ENCODE measurements at places on chromosomes 3 and 15.

DNA sequence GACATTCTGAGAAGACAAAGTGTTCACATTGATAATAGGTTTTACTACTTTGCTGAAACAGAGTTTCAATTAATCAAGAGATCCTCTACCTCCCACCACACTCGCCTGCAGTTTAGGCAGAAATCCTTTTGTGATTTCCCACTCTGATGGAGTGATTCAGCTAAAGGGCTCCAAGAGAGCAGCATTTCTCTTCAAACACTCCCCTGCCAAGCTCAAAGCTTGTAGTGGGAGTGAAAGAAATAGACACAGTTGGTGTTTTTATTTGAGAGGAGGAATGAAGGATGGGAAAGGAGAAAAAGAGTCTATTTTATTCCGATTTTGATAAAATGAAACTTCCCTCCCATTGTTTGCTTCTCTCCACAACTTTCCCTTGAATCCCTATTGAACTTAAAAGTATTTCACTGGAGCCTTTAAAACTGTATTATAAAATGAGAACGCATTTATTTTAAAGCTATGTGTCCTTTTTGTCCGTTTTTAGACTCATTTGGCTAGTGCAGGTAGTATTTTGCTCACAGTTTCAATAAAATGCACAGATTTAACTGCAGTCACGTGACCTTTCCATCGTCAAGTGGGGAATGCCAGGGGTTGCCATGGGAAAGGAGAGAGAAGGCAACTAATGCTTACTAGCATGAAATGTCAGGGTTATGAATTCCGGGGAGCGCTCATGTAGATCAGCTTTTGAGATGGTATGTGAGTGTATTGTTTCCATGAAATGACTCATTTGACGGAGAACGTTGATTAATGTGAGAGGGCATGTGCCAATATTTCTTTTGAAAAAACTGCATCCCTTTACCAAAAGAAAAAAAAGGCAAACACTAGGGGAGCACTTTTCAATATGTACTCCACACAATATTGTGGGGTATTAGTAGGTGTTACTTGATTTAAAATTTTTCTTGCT lies 7.7 kb upstream of the OSBPL11 start:
- DNase-seq, result no peak

DNA sequence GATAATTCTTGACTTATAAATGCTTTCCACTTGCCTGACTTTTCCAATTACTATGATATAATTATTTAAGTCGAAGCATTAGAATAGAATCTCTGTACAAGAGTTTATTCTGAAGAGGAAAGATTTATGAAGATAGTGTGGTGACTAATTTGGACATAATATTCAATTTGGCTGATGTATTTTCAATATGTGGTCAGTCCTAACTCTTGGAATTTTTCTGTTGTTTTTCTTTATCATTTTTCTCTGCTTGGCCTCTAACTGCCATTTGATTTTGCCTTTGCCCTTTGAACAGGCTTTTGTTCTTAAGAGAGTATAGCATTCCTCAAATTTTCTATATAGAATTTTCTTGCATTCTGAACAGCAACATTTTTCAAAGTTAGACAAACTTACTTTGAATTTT lies 2.6 kb upstream of the MDFIC2 start:
- no peak for DNase-seq

GRCh38 chr3:42562047-42562907 lies 19.5 kb downstream of the SEC22C start:
- DNase-seq, result no peak

DNA sequence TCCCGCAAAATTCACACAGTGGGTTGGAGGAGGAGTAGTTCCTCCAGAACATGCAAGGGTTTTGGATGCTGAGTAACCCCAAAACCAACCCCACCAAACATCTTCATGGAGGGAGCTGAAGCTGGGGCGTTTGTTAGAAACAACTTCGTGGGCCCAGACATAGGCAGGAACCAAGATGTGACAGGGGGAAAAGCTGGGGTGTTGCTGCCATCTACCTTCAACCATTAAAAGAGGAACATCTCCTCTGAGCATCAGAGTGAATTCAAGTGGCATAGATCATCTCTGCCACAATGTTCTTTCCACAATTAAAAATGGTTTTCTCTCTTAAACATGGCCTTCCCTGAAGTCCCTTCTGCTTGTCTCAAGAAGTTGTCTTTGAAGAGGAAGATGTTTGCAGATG lies 20.5 kb downstream of the SIDT1 start:
- DNase-seq, result no peak

GRCh38 chr3:53581671-53582070 lies 87.3 kb downstream of the CACNA1D start:
- DNase-seq, result no peak

DNA sequence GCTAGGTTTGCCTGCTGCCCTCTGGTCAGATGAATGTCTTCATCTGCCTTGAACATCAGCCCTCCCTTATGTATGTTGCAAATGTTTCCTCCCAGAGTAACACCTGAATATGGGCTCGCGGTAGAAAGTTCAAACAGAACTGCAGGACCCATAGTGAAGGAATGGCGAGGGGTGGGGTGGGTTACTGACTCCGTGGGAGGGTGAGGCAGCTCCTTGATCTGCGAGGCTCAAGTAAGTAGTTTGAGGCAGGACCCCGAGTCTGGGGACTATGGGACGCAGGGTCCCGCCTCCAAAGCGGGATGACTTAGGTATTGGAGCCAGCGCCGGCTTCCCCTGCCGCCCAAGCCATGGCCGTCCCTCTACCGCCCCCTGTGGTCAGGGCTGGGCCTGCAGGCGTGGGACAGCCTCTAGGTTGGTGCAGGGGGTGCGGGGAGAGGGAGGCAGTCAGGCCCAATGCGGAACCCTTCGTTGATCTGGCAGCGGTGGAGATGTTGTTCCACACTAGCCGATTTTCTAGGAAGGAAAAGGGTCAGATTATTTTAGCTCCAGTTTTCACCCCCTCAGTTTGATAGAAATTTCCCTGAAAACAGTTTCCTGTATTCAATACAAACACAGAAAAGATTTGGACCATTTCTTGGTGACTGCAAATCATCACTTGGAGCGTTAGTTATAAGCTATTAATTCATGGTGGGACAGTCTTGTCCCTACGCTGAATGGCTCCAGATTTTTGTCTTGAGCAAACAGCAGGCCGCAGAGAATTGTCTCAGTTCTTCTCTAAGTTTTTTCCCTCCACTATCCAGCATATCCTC lies 72.3 kb downstream of the CORO2B start:
- DNase-seq, result no peak

DNA sequence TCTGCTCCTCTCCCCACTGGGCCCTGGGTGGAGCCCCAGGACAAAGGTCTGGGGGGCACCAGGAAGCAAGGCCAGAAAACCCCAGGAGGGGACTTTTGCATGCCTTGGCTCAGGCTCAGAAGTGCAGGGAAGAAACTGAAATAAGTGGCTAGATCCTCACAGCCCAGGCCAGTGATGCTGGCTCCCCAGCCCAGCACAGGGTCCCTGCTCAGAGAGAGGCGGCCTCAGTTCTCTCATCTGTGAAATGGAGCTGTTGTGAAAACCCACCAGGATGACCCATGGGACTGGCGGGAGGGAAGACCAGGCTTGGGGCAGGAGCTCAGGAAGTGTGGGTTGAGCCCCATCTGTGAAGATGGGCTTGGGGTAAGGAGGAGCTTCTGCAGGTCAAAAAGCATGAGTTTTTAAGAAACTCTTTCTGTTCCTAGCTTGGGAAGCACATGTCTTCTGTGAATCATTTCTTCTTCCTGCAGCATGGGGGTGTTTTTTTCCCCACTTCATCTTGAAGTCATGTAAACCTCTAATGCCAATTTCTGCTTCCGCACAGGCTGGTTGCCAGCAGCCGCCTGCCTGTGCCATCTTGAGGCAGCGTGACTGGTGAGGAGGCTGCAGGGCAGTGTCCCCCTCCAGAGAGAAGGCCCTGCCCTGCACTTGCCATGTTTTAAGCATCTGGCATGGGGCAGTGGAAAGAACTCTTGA lies 118.6 kb downstream of the SMAD6 start:
- no peak for DNase-seq

DNA sequence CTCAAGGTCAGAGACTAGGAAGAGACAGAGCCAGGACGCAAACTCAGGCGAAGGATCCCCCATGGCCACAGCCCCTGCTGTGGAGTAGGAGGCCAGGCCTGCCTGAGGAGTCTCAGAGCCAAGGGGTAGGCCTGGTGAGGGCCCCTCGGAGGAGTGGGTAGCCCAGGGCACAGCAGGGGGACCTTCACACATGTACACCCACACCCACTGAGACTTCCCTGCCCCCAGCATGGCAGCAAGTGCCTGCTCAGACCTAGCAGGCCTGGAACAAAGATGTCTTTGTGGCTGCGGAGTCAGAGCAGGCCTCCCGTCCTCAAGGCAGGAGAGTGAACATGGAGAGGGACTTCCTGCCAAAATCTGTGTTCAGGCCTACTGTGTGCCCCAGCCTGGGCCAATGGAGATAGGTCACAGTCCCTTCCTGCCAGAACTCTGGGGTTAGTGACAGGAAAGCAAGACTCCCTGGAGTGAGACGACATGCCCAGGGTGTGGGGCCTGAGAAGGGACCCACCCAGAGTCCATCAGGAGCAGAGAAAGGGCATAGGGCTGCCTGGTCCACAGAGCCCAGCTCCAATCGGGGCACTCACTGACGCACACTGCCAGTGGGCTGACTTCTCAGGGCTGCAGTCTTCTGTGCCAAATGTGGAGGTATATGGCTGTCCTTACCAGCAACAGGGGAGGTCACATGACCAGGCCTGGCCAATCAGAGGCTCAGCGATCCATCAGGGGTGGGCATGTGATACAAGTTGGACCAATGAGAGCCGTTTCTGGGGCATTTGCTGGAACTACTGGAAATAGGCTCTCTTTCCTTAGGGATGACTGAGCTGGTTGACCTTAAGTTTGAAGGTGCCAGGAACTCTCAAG lies 2.3 kb downstream of the GRIP2 start:
- DNase-seq, result no peak

GRCh38 chr15:76011627-76012551 lies at the start of gene NRG4:
NRG4 (minus strand) TSS chr15:76012424; CDS start chr15:76011230, 1,194 bp downstream.
- DNase-seq, result no peak

DNA sequence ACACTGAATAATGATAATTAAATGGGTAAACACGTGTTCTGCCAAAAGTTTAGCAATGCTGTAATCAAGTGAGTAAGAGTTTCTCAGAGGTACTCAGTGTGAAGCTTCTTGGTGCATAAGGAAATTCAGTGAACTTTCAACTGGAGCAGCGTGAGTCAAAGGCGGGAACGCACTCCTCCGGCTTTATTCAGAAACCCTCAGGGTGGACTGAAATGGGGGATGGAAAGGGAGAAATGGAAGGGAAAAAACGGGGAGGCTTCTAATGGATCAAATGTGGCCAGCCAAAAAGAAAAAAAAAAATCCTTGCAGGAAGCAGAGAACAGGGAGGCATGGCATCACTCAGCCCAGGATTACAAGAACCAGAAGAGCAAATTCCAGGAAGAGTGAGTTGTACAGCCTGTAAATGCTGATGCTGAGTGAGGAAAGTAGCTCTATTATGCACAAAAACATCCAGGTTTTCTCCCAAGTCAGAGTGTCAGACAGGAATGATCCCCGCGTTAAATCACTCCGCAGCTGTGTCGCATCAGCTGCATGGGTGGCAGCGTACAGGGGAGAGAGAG lies 85.3 kb downstream of the ASB7 start:
- DNase-seq, result no peak

DNA sequence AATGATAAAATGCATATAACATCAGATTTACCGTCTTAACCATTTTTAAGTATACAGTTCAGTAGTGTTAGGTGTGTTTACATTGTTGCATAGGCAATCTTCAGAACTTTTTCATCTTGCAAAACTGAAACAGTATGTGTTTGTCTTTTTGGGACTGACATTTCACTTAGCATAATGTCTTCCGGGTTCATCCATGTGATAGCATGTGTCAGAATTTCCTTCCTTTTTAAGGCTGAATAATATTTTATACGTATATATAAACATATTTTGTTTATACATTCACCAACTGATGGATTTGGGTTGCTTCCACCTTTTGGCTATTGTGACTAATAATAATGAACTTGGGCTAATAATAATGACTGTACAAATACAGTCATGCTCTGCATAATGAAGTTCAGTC lies 3.0 kb downstream of the PARP15 start:
- DNase-seq, result no peak

DNA sequence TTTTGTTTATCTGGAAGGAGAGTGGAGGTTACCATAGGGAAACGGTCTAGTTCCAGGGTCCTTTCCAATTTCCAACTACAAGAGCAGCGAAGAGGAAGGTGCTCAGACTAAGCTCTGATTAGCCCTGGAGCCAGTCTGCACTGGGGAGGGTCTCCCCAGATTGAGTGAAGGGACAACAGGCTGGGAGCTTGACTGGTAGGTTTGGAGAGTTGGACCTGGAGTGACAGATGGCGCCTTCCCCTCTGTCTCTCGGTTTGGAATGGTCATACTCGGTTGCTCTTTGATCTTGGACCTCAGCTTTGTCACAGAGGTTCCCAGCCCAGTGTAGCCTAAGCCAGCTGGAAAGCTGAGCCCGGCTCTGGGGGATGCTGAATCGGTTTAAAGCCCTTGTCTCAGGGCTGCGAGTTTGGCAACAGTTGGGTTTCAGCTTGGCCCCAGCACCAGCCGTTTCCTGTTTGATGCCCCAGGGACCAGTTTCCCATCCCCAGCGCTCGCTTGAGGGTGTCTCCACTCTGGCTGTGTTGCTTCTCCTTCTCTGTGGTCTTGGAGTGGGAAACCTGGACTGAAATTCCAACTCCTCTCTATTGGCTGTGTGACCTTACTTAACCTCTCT lies 53.1 kb upstream of the ULK4 start:
- DNase-seq, result no peak

DNA sequence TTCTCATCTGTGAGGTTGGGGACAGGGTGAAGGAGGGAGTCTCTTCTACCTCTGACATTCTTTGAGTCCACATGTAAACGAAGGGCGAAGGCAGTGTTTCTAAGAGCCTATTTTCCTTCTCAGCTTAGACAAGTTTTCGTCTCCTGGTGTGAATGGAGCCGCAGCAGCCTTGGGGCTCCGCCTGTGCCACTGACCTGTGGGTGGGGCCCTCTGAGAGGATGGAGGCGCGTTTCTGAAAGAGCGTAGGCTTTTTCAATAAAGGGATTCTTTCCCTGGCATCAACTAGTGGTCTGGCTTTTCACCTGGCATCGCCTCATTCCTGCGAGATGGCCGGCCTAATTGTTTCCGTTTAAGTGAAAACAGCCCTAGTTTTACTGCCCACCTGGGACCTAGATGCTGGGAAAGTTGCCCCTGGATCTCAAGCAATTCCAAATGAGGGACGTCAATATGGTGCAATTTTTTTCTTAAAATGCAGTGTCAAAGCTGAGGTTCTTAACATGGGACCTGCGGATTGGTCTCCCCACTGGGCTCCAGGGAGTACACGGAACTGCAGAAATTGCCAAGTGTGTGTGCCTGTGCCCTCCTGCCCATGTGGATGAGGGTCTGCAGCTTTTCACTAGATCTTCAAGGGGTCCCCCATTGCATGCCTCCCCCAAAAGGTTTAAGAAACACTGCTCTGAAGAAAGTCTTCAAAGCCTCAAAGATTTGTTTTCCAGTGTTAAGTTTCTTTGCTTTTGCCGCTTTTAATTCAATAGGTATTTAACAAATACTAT lies 958 bp downstream of the GLDN start:
- no peak for DNase-seq

DNA sequence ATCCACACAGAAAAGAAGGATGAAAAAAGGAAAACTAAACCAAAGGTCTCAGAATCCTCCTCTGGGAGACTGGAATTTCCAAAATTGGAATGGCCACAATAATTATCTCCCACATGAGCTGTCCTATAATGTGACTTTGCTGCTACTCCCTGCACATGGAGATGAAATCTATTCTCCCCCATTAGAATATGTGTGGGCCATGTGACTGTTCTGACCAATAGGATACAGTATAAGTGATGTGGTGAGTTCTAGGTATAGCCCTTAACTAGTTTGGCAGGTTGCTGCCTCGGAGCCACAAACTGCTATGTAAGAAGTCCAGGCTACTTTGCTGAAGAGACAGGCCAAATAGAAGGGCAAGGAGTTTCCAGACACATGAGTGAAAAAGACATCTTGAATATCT lies 5.2 kb downstream of the TRIM59 start:
- DNase-seq, result no peak

GRCh38 chr15:92981333-92981732 lies 81.2 kb downstream of the CHD2 start:
- no peak for DNase-seq

Data from NCI-H2081 treated with DMSO at 0.1 percent for 48 hours (cell line).